ENCODE measurements at places on chromosomes 7 and 10.

GRCh38 chr7:37363536-37364491, 84.8 kb downstream of the ELMO1 start:
- no peak for DNase-seq

DNA sequence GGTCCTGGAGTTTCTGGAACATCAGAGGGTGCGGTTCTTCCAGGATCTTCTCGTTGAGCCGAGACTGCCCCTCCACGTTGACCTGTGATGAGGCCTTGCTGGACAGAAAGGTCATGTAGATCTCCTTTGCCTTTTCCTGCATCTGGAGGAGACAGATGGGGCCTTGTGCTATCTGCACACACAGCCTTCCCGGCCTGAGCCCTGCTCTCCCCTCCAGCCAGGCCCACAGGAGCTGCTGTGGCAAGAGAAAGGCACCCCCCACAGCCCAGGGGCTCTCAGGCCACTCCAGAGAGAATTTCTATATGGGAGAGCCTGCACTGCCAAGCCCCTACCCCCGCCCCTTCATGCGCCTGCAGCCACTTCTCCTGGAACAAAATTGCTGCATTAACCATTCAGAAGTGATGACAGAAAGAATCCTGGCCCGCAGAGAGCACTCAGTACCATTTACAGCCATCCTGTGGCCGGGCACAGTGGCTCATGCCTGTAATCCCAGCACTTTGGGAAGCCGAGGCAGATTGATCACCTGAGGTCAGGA, 26.9 kb downstream of the RGS10 start:
- DNase-seq, result no peak

DNA sequence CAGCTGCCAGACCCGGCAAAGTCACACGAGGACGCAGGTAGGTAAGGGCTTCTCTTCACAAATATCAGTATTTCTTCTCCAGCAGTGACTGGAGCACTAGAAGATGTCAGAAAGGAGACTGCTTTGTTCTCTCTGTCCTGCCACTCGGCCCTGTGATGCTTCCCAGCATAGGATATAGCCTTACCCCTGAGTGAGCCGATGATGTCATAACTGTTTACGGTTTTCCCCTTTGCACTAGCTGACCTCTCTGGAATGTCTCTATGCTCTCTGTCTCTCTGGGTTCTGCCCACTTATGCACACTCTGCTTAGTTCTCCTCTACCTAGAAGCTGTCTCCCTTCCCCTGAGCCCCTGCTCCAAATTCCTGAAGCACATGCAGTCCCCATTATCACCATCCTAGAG, 167.5 kb upstream of the PODXL start:
- DNase-seq, result no peak

- no peak for DNase-seq
Observed at GRCh38 chr7:142098004-142098403, 13.5 kb upstream of the MGAM2 start.

GRCh38 chr10:47121336-47121735, 178.7 kb upstream of the GDF10 start:
- no peak for DNase-seq

DNA sequence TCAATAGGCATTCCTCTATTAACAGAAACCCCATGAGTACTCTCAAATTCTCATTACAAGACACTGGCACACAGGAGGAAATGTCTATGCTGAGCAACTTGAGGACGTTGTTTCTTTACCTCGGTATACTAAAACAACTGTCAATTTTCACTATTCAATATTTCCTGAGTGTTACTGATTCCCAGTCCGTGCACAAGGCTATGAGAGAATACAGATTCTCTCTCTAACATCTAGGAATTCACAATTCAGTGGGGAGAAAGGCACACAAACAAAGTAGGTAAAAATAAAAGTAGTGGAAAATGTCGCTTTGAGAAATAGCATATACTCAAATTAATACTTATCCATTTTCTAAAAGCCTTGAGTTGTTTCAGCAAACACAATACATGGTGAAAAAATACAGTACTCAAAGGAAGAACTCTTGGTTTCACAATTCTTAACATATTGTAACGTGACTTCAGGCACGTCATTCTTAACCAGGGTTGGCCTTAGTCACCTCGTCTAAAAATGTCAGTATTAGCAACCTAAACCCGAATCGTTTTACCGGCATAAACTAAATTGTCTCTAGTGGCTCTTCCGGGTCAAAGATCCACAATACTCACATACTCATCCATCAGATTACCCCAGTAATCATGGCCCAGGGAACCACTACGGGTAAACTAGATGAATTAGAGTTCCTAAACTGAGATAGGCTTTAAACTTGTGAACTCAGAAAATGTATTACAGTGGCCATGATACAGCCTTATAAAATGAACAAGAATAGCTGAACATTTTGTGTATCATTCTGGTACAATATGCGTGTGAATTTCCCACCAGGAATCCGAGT, 1.5 kb downstream of the IPMK start:
- no peak for DNase-seq

DNA sequence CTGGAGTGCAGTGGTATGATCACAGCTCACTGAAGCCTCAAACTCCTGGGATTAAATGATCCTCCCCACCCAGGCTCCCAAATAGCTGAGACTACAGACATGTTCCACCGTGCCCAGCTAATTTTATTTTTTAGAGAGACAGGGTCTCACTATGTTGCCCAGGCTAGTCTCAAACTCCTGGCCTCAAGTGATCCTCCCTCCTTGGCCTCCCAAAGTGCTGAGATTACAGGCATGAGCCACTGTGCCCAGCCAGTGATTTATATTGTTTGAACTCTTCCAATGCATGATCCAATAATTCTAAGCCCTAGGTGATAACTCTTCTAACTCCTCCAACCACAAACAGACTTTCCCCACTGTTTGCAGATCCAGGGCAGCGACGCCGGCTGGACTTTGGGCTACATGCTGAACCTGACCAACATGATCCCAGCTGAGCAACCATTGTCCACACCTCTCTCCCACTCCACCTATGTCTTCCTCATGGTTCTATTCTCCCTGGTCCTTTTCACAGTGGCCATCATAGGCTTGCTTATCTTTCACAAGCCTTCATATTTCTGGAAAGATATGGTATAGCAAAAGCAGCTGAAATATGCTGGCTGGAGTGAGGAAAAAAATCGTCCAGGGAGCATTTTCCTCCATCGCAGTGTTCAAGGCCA, 41.8 kb upstream of the CC2D2B start:
- DNase-seq, result no peak

- peak; percentile 56 for DNase-seq
Observed at GRCh38 chr10:17025444-17026295, 103.9 kb downstream of the CUBN start.
